ENCODE measurements at places on chromosomes 11 and 22.
A peak's percentile ranks its signal among the peaks of the same experiment; 100 is the strongest.

GRCh38 chr22:27868732-27869282 lies 50.2 kb downstream of the PITPNB start:
- DNase-seq, result no peak

- no peak for DNase-seq
These were observed 9.2 kb upstream of the IL10RA start for GRCh38 chr11:117977029-117977428.

DNA sequence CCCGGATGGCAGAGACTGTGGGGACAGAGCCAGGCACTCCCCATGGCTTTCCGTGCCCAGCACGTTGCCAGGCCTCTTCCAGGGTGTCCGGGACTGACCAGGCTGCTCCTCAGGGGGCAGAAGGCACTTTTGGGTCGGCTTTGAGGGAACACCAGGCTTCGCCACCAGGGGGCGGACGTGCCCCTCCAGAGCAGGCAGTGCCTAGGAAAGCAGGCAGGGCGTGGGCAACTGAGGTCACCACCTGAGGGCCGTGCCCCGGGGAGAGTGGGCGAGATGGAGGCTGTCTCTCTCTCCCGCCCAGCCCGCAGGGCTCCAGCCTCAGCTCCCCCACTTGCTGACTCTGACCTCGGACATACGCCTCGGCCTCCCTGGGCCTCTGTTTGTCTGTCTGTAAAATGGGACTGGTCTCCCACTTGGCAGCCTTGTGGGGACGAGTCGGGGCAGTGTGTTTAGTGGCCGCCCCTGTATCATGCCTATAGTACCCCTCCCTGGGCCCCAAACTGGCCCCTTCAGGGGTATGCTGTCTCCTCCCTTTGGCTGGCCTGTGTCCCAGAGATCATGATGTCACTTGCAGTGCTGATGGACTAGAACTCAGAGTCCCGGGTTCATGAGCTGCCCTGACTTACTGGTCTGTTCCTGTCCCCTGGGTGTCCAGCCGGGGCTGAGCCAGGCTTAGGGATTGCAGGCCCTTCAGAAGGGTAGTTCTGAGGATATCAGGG lies 4.4 kb upstream of the PRR5 start:
- peak; percentile 86 for DNase-seq

GRCh38 chr11:70046089-70046488 lies 32.0 kb upstream of the ANO1 start:
- no peak for DNase-seq

DNA sequence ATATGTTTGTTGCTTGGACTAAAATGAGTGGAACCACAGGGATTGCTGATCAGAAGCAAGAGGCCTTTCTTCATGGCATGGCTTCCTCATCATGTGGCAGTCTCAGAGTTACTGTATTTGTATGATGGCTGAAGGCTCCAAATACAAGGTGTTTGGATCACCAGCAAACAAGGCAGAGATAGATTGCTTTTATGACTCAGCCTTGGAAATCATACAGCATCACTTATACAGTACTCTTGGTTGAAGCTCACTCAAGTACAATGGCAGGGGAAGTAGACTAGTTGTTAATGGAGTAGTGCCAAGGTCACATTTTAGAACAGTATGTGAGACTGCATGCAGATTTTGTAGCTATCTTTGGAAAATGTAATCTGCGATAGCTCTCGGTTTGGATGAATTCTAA lies 16.6 kb downstream of the CAPRIN1 start:
- DNase-seq, result no peak

DNA sequence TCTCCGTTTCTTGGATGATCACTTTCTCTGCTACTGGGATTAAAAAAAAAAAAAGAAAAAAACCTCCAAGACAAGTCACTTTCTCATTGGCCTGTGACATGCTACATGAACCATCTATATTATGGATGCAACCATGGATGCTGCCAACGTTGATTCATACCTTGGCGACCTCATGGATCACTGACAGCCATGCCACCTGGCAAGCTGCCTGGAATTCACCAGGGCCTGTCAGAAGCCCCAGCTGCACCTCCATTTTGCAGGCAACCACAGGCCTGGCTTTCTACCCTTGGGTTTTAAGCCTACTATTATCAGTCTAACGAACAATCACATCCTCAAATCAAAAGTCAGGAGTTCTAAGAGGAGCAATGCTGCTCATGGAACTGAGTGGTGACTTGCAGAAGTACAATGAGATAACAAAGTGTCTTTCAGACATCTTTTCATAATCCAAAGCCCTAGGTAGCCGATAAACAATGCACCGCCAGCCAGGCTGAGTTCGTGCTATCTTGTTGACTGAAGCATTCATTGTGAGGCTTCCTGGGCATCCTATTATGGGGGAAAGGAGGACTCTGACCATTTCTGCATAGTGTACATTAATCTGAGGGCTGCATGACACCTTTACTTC lies 48.0 kb upstream of the CADM1 start:
- DNase-seq, result no peak

GRCh38 chr11:76602431-76602861 lies 68.1 kb downstream of the LRRC32 start:
- DNase-seq, result no peak

DNA sequence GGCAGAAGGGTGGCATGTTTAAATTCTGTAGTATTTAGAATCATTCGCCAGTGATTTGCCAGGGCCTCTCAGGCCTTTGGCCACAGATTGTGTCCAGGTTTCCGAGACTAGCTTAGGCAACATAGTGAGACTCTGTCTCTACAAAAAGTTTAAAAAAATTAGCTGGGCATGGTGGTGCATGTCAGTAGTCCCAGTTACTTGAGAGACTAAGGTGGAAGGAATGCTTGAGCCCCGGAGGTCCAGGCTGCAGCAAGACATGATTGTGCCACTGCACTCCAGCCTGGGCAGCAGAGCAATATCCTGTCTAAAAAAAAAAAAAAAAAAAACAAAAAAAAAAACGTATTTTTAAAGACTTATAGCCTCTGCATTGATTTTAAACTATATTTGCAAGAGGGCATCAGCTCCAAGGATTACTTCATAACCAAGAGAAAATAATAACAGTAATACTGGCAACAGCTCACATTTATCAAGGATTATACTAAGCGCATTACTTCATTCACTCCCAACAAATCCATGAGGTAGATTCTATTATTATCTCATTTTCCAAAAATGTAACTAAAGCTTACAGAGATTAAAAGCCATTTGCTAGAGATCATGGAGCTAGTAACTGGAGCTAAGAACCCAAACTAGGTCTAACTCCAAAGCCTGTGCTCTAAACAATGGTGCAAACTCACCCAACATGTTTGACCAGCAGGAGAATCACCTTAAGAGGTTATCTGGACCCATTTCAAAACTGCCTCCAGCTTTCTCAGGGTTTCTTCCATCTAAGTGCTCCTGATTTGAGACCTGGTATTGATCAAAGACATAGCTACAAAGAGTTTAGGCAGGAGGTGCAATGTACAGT lies 32.6 kb upstream of the SLC6A5 start:
- no peak for DNase-seq

GRCh38 chr11:38392176-38392575 lies 1794.1 kb upstream of the RAG2 start:
- DNase-seq, result no peak

- DNase-seq, result no peak
These were observed 1558.9 kb downstream of the FAM181B start for GRCh38 chr11:81174646-81175330.

GRCh38 chr22:26548984-26549383 lies 36.7 kb upstream of the TFIP11 start:
- DNase-seq, result no peak

GRCh38 chr11:95568281-95568680 lies 221.3 kb downstream of the FAM76B start:
- no peak for DNase-seq

- DNase-seq, result no peak
These were observed 440 bp upstream of the SLC25A45 start for GRCh38 chr11:65382804-65383368.

DNA sequence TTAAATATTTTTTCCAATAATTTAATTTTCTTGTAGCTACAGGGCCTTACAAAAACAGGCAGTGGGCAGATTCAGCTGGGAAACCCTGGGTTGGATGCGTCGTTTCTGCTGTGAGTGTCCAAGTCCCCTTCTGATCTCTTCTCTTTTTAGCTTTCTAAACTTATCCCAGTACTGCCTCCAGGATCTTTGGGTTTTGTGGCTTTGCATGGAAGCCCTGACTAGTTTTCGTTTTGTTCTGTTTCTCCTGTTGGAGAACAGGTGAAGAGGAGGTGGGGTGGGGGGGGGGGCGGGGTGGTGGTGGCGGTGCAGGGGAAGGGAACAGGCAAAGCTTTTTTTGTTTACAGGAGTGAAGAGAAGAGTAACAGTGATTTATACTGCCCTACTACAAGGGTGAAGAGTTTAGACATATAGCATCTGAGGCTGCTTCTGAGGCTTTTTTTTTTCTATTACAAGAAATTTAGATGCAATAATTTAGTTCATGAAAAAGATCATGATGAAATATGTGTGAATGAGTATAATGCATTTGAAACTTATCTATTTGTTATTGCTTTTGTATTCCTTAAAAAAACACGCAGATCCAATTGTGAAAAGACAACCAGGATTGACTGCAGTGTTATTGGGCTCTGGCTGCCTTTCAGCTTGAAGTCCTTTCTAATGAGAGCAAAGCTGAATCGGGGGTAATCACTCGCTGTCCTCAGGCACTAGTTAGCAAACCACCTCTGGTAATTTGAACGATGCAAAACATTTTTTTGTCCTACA lies 142.9 kb downstream of the NCAM1 start:
- DNase-seq, result no peak

DNA sequence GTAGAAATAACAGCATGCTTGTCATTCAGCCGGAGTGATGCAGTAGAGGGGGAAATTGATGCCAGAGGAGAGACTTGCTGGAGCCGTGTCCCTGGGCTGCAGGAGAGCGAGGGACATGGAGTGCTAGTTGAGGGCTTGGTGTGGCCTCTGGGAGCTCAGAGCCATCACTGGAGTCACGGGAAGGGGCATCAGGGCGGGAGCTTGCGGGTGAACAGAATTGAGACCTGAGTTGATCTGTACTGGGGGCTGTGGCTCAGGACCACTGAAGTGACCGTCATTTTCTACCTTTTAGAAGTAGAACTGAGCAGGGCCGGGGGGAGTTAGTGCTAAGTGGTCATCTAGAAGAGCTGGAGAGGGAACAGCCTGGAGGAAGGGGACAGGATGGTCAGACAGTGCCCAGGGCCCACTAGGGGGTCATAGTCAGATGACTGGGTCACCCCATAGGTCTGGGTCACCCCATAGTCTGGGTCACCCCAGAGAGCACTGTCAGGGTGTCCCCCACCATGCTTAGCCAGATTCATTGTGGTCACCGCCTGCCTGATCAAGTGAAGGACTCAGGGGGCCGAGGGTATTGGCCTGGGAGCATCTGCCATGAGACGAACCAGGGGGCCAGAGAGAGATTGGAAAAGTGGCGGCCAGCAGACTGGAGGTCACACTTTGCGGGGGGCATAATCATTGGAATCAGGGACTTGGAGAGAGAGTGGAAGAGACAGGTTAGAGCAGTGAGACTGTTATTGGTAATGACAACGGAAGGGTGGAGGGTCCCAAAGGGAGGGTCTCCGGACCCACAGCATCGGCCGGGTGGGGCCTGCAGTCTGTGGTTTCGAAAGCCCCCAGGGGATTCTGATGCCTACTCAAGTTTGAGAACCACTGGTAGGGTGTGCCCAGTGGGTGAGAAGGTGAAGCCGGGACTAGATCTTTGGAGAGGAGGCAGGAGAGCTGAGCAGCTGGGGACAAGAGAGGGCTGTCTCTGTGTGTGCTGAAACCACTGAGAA lies 15.2 kb downstream of the RIBC2 start:
- DNase-seq, result no peak
